ENCODE measurements at places on chromosomes 12 and 14.

GRCh38 chr12:99914206-99914605 lies 70.5 kb downstream of the ANKS1B start:
- DNase-seq, result no peak

DNA sequence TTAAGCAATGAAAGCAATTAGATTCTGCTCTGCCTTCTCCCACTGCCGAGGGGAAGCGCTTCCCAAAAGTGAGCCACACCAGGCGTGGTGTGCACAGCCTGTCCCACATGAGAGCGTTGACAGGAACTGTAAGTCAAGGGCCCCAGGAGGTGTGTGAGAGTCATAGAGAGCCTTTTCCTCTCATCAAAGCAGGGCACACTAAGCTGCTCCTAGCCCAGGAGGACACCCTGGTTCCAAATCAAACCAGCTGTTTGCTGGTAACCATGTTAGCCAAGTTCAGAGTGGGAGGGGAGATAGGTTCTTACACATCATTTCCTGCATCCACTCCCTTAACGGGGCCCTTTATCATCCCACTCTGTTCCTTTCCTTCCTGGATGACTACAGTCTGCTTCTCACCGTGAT lies 98.3 kb downstream of the SPTSSA start:
- DNase-seq, result no peak

DNA sequence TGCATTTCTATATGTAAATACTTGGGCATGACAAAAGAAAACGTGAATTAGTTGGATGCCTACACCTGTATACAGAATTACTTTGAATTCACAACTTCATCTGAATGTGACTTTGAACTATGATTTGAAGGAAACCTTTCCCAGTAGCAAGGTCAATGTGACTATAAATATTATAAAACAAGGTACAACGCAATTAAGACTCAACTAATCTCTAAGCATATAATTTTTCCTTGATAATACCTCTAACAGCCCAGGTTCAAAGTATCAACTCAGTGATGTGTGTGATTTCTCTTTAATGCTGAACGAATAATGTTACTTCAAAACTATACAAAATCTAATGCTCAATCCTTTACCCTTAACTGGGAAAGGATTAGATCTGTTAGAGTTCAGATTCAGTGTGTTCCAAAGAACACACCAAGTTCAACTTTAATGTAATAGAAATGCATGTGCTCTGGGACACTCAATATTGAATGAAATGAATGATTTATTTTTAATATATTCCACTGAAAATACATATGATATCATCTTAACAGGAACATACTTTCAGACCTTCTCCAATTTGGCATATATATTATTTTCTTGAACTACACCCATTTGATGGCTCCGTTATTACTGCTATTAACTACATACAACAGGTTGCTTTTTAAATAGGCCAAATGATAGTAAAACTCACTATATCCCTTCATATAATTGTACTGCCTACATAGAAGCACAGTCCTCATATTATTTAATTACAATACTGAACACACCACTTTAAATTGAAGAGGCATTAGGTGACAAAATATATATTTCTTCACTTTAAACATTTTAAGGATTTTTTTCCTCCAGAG lies 40.1 kb upstream of the MTERF2 start:
- no peak for DNase-seq

DNA sequence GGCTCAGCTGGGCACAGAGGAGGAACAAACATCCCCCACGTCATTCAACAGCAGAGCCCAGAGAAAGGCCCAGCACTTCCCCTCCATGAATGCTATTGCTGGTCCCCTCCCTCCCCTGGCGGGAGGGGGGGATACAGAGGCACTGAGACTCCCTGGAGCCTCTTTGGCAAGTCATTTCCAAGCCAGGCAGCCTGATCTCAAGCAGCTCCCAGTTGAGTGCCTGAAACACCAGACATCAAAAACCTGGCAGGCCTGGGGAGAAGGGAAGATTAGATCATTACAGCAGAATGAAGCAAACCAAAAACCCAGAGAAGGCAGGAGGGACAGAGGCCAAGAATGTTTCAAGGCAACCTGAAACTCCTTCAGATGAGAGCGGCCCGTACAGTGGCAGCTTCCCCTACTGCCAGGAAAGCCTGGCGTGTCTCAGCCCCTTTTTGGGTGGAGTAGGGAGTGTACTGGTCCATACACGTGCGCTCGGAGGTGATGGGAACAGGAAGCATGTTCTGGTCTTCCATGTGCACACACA lies 92.1 kb downstream of the LRRC74A start:
- no peak for DNase-seq

- DNase-seq, result no peak
Measured at GRCh38 chr12:130571089-130571488, 145.0 kb downstream of the RIMBP2 start.

- no peak for DNase-seq
Measured at GRCh38 chr14:59306775-59307174, 118.3 kb downstream of the DAAM1 start.

GRCh38 chr12:105485921-105486320 lies 155.4 kb downstream of the C12orf75 start:
- no peak for DNase-seq

- DNase-seq, result no peak
Measured at GRCh38 chr12:54135621-54136350, 53.0 kb downstream of the SMUG1 start.

DNA sequence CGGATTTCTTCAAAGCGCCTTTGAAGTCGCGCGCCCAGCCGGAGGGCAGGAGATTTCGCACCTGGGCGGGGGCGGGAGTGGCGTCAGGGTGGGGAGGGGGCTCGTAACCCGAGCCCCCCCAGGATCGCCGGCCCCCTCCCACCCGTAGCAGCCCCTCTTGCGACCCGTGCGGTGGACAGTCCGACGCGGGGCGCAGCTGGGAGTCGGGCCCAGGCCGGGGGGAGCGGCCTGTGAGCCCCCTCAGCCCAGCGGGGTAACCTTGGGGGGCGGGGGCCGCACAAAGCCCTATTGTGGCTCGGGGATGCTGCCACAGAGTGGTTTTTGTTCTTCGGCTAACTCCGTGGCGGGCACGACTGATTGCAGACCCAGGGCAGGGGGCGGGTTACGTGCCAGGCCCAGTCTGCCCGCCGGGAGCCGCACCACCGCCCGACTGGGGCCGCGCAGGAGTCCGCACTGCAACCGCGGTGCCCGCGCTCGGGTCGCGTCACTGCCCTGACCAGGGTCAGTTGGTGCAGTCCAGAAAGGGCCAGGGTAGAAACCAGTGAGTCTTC lies 4.2 kb upstream of the AAAS start:
- no peak for DNase-seq

DNA sequence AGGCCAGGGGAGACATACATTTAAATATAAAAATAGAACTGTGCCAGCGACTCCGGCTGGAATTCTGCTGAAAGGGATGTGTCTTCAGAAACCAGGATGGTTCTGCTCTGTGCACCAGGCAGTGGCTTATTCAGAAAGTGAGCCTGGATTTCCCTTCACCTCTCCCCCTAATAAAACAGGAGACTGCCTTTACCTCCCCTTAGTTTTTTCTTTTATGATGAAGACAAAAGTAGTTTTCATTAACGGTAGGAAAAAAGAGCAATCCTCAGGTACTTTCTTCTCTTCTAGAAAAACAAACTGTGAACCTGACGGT lies 346 bp downstream of the SLC7A8 start:
- no peak for DNase-seq

DNA sequence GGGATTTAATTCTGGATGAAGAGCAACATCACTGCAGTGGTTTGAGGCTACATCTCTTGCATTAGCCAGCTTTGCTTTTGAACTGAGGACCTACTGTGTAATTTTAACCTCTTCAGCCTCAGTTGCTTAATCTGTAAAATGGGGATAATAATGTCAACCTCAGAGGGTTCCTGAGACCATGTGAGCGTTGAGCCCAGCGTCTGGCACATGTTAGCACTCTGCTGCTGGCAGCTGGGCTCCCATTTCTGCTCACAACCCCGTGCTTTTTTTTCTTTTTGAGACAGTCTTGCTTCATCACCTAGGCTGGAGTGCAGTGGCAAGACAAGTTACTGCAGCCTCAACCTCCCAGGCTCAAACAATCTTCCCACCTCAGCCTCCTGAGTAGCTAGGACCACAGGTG lies 31.6 kb downstream of the TESC start:
- DNase-seq, result no peak

Data from stimulated activated CD8-positive, alpha-beta memory T cell treated with anti-CD3 and anti-CD28 coated beads, Interleukin-15, amount 100 ng/mL, for 48 hours (primary cell).